ENCODE measurements at places on chromosomes 4 and X.

DNA sequence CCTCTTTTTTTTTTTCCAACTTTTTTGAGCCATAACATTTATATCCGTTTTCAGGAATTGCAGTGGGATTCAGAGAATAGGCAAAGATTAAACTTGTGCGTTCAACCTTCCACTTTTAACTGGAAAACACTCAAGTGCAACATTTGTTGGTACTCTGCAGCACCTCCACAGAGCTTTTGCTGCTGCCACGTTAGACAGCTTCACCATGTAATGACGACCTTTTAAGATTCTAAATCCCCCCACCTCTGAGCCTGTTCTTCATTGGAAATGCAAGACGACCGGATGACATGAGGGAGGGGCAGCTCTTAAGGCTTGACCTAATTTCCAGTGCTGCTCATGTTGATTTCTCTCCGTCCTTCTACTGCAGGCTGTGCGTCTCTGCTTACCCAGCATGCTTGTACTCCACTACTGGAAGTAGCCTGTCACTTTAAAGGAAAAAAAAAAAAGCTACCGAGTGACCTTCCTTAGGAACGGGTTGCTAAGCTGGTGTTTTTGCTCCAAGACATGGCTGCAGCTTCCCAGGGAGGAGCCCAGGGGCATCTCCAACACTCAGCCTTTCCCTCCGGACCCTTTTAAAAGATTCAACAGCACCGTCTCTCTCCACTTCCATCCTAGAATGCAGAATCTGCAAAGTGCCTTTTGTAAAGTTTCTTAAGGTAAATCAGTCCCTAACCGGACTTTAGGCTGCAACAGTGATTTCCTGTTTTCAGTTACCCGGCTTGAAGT, at the start of gene CC2D2A:
Gene CC2D2A (plus strand): TSS at position 481 of the 726 bp plus-strand sequence. CDS start 6,051 bp downstream, outside the sequence.
- no peak for DNase-seq

DNA sequence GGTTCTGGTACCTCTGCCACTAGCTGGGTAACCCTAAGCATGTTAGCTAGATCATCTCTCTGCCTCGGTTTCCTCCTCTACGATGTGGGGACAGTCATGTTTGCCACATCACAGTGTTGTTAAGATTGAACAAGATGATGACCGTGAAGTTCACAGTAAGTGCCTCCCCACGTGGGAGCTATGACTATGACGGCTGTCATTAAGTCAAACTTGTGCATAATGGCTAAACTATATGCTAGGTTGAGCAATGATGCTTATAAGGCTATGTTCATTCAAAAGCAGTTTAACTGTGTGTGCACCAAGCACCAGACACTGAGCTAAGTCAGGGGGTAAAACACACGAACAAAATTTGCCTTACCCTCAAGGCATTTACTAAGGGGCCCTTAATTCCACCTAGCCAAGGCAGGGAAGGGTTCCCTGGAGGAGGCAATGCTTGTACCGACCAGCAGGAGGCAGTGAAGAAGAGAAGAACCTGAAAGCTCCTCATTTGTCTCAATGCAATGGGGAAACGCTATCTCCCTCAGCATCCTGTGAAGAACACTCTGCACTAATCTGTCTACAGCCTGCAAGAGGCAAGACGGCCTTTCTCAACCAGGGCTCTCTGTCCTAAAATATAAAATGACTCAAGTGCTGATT, 52.9 kb downstream of the MAP7D2 start:
- DNase-seq, result peak; percentile 21

DNA sequence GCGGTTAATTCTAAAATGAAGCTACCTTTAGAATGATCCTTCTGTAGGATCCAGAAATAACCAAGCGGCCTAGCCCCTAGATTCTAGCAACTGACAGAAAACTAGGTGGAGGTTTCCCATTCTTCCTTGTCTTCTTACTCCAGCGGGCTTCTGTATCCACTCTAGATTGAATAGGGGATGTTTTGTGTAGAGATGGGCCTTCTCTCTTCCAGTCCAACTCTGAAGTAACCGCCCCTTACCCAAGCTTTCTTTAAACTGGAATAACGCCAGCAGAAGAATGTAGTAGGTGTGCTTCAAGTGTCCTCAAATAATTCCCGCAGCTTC, 386 bp upstream of the TMEM184C start:
- no peak for DNase-seq

DNA sequence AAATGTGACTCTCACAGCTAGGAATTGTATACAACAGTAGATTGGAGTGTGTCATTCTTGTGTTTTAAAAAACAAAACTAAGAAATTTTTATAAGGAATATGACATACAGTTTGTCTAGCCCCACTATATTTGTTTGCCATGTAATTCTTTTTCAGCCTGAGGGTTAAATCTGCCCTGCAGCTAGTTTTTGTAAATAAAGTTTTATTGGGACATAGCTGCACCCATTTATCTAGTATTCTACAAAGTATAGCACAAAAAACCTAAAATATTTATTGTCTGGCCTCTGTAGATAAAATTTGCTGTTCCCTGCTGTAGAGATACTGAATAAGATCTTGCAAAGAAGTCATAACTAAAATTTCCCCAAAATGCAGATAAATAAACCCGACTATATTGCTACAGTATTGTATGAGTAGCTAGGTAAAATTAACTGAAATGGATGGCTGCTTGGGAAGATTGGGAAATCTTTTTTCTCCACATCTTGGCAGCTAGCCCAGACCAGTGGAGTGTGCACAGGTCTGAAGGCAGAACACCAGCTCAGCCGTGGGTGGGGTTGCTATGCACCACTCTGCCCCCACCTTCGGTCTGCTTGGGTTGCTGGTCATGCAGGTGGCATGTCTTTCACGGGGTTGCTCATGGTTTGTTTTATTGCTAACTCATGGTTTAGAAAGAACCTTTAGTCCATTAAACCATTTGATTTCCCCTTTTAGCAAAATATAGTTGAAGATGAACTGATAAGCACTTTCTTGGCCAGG, 127.9 kb downstream of the KLHL8 start:
- peak; percentile 76 for DNase-seq

- peak; percentile 2 for DNase-seq
Observed at GRCh38 chrX:122113376-122113775, 1066.0 kb downstream of the GLUD2 start.

GRCh38 chrX:349196-349595, 30.6 kb upstream of the GTPBP6 start:
- no peak for DNase-seq

DNA sequence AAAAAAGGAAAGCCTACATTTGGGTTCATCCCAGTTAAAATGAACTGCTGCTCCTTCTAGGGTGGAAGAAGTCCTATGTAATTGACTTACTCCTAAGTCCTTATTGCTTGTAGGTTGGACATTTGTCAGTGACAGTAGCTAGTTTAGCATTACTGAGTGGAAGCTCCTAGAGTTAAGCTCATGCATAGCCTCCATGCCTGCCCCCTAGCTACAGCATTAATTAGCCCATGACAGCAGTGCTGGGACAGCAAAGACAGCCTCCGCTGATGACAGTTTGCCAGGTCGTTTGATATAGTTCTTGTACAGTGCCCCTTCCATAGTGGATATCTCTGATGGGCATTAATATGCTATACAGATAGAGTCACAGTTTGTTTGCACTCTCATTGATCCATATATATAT, 18.7 kb upstream of the GALNTL6 start:
- DNase-seq, result no peak

DNA sequence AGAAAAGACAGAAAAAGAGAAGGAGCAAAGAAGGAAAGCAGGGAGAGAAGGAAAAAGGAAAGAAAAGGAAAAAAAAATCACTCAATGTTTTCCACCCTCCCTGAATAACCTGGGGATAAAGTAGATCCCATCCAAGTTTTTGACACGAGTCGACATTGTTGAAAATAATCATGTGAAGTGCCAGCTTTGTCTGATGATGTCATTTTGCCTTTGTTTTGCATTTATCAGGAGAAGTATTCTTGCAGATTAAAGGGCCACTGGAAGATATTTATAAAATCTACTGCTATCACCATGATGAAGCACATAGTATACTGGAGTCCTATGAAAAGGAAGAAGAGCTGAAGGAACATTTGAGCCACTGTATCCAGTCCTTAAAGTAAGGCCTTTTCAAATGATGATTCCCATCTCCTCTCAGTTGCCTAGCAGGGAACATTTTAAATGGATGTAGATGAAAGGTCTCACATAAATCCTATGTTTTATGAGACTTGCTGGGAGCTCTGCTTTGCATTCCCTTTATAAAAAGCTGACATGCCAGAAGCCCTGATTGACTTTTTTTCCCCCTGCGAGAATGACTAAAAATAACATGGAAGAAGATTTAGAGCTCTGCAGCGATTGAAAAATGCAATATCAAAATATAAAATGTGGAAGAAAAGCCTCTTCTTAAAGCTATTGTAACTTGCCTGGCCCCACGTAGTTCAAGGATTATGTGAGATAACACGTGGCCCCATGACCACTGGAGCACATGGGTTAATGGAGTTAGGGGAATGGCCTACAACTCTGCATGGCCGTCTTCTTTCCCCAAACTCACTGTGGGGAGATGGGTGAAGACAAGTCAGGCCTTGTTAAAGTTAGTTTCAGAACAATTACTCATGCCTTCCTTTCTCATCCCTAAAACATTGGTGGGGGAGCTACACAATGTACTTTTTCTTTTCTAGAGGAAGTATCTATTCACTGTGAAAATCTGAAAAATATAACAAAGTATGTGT, 77.5 kb downstream of the INTS12 start:
- DNase-seq, result no peak

- DNase-seq, result peak; percentile 36
Observed at GRCh38 chrX:148658115-148658730, 157.8 kb downstream of the AFF2 start.

DNA sequence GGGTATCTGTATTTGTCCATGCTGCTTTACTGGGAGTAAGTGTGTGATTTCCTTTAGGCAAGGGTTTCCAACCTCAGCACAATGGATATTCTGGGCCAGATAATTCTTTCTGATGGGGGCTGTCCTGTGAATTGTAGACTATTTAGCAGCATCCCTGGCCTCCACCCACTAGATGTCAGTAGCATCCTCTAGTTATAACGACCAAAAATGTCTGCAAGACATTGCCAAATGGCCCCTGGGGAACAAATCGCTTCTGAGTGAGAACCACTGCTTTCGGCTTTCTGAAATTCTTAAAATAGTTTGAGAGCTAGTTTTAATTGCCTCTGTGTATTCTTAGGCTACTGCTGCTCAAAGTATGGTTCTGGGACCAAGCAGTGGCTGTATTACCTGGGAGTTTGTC, 81.2 kb upstream of the GPM6B start:
- peak; percentile 44 for DNase-seq

DNA sequence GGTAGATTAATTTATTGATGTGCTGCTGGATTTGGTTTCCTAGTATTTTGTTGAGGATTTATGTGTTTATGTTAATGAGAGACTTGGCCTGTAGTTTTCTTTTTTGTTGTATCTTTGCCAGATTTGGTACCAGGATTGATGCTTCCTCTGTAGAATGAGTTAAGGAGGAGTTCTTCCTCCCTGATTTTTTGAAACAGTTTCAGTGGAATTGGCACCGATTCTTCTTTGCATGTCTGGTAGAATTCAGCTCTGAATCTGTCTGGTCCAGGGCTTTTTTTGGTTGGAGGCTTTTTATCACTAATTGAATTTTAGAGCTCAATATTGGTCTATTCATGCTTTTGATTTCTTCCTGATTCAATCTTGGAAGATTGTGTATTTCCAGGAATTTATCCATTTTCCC, 174.0 kb upstream of the NDST4 start:
- no peak for DNase-seq

GRCh38 chr4:173515458-173515857, 14.6 kb downstream of the HAND2 start:
- no peak for DNase-seq

- no peak for DNase-seq
Observed at GRCh38 chrX:2334237-2334636, 166.5 kb downstream of the DHRSX start.

GRCh38 chr4:143186649-143187048, 1.9 kb downstream of the USP38 start:
- DNase-seq, result peak; percentile 12

- DNase-seq, result no peak
Observed at GRCh38 chr4:157052429-157053040, 23.4 kb upstream of the GLRB start.

DNA sequence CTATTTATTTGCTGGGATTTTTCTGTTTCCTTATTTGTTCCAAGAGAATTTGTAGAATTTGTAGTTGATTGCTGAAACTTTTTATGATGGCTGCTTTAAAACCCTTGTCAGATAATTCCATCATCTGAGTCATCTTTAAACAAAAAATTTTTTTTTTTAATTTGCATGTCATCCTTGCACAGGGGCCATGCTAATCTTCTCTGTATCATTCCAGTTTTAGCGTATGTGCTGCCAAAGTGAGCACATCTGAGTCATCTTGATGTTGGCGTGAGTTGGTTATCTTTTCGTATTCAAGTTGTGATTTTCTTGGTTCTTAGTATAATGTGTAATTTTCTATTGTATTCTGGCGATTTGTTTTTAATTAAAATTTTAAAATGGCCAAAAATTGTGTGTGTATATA, 18.7 kb upstream of the ZNF157 start:
- no peak for DNase-seq

DNA sequence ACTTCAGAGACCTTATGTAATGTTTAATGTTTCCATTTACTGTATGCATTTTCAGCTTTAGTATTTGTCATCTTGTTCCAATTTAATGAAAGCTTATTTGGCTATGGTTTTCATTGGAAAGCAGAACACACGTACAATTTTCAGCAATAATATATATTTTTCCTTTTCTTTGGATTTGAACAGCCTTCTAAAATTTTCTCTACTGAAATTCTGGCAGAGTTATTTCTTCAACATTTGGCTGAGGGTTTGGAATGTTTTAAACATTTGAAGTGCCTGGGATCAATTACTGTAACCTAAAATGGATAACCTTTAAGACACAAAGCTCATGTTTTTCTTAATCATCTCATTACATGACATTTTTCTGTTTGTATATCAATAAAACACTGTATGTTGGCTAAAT, 156.9 kb downstream of the TENM3 start:
- DNase-seq, result no peak

DNA sequence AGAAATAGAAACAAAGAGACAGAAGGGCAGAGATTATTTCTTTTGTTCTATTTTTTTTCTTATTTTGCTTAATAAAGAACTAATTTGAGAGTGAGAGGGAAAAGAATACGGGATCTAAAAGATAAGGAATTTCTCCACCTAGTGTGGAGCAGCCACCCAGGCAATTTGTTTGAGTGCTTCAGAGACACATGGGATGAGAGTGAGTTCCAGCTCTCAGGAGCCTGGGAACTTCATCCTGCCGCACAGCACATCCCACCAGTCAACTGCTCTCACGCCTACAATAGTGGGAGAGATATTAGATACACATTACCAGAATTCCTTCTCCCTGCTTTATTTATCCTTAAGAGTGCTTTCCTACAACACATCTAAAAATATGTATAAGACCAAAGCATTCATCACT, 946.4 kb downstream of the PDHA2 start:
- no peak for DNase-seq

DNA sequence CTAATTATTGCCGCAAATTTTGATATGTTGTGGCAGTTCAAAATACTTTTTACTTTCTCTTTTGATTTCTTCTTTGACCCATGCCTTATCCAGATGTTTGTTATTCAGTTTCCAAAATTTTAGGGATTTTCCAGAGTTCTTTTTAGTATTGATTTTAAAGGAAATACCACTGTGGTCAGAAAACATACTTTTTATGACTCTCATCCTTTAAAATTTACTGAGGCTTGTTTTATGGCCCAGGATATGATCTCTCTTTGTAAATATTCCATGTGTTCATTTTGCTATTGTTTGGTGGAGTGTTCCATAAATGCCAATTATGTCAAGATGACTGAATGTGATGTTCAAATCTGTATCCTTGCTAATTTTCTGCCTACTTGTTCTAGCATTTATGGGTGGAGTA, 272.3 kb upstream of the DIPK2B start:
- no peak for DNase-seq

Data from NB4 (cell line).